ENCODE measurements at places on chromosomes 6 and 20.

GRCh38 chr6:39791850-39792539 is at the start of gene DAAM2:
DAAM2 (plus strand) TSS chr6:39792376; CDS start chr6:39856303, 63,927 bp downstream.
- peak; percentile 39 for DNase-seq

GRCh38 chr6:53916804-53917463 is 122.1 kb downstream of the LRRC1 start:
- DNase-seq: no peak

DNA sequence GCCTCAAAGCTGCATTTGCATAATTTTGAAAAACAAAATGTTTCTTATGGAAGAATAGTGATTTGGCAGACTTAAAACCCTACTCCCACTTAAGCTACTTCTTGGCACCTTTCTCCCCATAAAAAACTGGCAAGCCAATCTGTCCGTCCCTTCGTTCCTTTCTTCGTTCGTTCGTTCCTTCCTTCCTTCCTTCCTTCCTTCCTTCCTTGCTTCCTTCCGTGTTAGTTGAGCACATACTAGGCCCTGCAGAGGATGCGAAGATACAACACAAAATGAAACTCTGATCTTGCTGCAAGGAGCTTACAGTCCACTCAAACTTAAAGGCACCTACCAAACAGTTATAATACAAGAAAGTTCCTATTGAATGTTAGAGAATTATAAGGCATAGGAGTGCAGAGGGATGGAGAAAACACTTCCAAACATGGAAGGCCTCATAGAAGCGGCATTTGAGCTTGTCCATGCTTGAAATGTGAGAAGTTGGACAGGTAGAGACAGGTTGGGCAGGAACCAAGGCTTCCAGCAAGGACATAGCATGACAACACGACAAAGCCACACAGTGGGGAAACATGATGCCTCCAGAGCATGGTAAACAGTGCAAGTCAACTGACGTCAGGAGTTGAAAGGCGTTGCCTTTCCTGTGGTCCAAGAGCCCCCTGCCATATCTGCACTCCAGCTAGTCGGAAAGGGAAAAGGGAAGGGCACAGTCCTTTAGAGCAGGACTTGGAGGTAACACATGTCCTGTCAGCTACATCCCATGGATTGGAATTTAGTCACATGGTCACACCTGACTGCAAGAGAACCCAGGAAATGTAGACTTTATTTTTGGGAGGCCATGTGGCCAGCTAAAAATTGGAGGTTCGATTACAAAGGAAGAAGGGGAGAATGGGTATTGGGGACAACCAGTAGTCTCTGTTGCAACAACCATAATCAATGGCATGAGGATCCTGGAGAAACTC is 7.0 kb downstream of the PNPLA1 start:
- DNase-seq: no peak

DNA sequence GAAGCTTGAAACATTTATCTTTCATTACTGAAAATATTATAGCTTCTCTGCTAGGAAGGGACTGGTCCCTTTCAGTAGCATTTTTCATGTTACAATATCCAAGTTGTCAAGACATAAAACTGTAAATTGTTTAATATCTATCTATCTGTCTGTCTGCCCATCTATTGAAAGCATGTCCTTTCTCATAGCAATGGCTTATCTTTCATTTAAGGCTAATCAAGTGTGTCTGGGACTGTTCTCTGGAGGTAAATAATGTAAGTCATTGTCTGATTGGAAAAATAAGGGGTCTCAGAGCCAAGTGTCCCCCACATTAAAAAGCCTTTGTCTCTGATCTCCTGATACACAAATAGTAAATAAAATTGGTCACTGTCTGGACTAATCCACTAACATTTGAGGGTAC is 135.5 kb downstream of the PKHD1 start:
- DNase-seq: no peak

- no peak for DNase-seq
Measured at GRCh38 chr6:152380351-152380767, 256.8 kb downstream of the SYNE1 start.

GRCh38 chr20:42595625-42596024 is 594.1 kb downstream of the PTPRT start:
- no peak for DNase-seq

DNA sequence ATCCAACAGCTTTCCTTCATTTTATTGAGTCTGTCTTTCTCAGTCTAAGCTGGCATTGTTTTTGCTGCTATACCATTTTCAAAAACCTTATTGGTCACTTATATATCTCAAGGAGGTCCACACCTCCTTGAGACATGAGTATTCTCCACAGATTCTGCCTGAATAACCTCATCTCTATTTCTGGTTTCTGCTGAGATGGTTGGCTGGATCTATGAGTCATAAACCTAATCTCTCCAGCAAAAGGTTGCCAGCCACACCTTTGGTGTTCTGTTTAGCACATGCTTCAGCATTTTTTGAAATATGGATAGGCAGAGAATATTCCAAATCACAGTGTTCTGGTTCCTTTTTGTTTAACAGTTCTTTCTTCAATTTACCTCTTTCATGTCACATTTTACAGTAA is 40.8 kb upstream of the TMEM244 start:
- no peak for DNase-seq

GRCh38 chr20:5718896-5719595 is 31.2 kb upstream of the SHLD1 start:
- DNase-seq: no peak

DNA sequence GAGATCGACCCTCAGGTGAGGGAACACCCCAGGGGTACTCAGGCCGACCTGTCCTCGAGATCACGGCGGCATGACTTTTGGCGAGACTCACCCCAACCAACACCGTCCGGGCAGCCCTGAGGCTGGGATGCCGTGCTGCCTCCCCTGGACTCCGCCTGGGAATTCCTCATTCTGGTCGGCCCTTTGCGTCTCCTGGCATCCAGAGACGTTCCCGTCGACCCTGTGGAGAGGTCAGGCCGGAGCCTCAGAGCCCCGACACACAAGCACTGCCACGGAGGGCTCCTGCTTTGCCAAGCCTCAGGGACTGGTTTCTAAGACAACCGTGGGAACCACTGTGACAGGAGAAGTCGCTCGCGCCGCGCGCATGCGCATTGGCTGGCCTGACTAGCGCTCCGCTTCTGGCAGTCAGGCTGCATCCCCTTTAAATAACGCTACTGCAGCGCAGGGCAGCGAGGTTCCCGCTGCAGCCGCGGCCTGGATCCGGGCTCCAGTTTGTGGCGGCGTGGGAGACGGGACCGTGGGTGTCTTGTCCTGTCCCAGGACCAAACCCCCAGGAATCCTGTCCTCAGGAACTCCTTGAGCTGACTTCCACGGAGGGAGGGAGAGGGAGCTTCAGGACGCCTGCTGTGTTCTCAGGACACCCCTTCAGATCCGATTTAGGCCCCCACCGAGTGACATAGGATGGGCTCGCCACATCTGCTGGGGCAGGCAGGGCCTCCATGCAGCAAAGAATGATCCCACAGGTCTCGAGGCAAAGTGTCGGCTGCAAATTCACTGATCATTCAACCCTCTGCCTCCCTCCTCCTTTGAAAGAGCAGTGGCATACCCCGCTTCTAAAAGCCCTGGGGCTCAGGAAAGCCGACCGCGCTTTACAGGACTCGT is 163.2 kb upstream of the ZNF337 start:
- DNase-seq: peak; percentile 99

DNA sequence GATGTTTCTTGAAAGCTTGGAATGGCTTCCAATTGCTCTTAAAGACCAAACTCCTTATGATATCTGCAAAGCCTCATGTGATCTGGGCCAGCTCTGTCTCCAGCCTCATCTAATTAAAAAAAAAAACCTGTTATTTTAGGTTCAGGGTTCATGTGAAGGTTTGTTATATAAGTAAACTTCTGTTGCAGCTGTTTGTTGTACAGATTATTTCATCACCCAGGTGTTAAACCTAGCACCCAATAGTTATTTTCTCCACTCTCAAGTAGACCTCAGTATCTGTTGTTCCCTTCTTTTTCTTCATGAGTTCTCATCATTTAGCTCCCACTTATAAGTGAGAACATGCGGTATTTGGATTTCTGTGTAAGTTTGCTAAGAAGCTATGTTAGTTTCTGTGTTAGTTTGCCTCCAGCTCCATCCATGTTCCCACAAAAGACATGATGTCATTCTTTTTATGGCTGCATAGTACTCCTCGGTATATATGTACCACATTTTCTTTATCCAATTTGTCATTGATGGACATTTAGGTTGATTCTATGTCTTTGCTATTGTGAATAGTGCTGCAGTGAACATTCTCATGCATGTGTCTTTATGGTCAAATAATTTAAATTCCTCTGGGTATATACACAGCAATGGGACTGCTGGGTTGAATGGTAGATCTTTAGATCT is 30.2 kb upstream of the TFB1M start:
- DNase-seq: no peak

- no peak for DNase-seq
Measured at GRCh38 chr6:170010665-170011203, 259.3 kb downstream of the ERMARD start.

DNA sequence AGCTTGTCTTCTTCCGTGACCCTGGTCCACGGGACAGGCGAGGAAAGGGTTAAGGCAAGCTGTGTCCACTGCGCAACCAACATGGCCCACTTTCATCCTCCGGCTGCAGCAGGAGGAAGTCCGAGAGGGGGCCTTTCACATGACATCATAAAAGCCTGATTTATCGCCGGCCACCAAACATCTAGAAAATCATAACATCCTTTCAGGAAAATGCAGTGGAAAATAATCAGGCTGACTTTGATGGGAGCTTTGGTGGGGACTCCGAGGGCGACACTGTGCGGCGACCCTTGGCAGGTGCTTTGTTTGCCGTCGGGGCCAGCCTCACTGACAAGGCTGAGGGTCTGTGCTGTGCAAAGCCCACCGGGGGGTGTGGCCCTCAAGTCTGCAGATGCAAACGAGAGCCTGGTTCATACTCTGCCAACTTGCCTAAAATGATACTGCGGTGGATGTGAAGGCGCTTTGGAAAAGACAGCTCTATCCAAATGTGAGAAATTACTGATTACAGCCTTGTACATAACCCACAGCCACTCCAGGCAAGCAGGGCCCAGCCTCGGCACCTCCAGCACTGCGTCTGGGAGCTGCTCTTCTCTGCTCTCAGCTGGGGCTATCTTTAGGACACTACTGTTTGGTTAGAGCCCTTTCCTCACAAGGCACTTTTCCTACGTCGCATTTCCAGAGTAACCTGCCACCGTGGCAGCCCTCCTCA is 25.7 kb downstream of the FOXC1 start:
- DNase-seq: no peak

- no peak for DNase-seq
Measured at GRCh38 chr6:128511506-128511905, 8.9 kb downstream of the PTPRK start.

GRCh38 chr20:39222101-39222500 is 260.0 kb downstream of the DHX35 start:
- no peak for DNase-seq

- no peak for DNase-seq
Measured at GRCh38 chr6:71080133-71080532, 123.3 kb upstream of the B3GAT2 start.

GRCh38 chr6:25458485-25458884 is 179.3 kb downstream of the CARMIL1 start:
- no peak for DNase-seq

GRCh38 chr6:20440296-20440695 is 38.6 kb downstream of the E2F3 start:
- DNase-seq: no peak

DNA sequence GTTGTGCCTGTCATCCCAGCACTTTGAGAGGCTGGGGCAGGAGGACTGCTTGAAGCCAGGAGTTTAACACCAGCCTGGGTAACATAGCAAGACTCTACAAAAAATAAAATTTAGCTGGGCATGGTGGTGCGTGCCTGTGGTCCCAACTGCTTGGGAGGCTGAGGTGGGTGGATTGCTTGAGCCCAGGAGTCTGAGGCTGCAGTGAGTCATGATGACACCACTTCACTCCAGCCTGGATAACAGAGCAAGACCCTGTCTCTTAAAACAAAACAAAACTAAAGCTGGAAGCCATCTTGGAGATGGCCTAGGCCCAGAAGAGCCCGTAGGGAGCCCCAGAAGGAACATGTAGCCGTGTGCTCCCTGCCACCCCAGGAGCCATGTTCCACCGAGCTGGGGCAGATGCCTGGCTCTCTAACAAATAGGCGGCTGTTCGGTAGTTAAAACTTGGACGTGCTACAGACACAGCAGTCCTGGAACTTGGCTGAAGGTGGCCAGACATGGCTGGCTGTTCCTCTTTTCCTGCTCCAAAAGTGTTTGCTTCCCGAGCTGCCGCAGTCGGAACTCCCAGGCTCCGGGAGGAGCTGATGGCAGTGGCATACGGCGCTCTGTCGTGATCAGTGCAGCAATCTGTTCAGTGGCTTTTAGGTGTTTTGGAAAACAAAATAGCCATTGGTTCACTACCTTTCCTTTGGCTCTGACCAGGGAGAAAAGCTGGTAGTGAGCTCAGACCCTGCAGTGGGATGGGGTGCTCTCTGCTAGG is 37.0 kb downstream of the DYNLT1 start:
- no peak for DNase-seq

- DNase-seq: no peak
Measured at GRCh38 chr6:152100183-152100618, 292.7 kb downstream of the ESR1 start.

GRCh38 chr20:13545790-13546189 is 92.9 kb downstream of the TASP1 start:
- no peak for DNase-seq

- no peak for DNase-seq
Measured at GRCh38 chr6:52435345-52435744, 15.2 kb downstream of the EFHC1 start.

GRCh38 chr6:147200711-147201110 is 3.5 kb upstream of the STXBP5 start:
- DNase-seq: no peak

DNA sequence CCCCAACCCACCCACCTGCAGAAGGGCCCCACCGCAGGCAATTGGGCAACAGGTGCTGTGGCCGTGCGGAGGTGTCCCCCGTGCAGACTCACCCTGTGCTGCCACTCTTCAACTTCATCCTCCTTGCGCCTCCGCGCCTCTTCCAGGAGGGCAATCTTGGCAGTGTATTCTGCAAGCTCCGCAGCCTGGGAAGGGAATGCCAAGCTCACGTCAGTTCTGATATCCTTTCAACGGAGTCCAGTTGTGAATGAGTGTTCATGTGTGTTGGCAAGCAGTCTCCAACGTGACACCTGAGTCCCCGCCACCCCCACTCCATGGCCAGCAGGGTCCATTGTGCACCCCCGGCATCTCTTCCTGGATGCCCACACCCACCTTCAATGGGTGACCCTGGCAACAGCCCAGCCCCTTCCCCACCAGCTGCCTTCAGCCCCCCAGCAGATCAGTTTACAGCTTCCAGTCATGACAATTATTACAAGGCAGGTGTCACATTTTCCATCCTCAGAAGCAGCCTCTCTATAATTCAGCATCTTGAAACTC is 49.9 kb downstream of the EZR start:
- DNase-seq: no peak

GRCh38 chr6:160531826-160532225 is 132.2 kb downstream of the LPA start:
- DNase-seq: no peak

- DNase-seq: no peak
Measured at GRCh38 chr6:9292975-9293374, 857.6 kb upstream of the SLC35B3 start.

All from posterior cingulate gyrus (tissue), 11 donors.